ENCODE measurements at places on chromosomes 12 and 14.

GRCh38 chr14:24113379-24113800, 1.2 kb upstream of the DCAF11 start:
- DNase-seq = no peak

- DNase-seq = no peak
These were observed 137.2 kb upstream of the DHRS4 start for GRCh38 chr14:23816371-23816770.

DNA sequence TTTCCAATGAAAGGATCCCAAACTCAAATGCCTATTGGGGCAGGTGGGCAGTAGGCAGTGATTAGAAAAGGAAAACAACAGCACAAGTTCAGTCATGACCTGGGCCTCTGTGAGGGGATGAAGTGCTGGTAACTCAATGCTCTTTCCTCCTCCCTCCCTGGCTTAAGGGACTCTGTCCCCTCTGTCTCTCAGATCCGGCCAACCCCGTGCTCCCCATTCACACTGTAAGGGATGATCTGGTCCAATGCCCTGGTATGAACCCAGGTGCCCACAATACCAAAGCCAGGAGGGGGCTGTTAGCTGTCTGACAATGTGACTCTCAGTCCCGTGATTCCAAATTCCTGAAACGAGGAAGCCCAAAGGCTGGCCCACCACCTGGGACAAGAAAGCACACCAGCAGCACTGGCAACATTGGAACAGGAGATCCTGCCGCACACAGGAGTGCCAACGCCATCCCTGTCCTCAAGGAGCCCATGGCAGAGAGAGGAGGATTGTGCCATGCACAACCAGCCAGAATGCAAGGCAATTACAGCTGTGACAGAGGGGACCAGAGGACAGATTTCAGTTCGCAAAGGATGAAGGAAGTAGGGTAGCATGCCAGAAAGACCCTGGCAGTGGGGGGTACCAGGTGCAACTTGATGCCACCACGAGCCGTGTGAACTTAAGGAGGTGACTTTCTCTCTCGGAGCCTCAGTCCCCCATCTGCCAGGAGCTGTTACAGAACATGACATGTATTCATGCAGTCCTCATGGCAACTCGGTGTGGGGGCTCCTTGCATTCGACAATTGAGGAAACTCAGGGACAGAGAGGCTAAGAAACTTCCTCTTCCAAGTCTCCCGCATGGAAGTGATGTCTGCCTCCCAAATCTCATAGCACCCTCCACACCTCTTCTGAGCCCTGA, 37.6 kb downstream of the SERPINA3 start:
- DNase-seq = no peak

GRCh38 chr12:53825246-53826081, 73.7 kb upstream of the CISTR start:
- no peak for DNase-seq

DNA sequence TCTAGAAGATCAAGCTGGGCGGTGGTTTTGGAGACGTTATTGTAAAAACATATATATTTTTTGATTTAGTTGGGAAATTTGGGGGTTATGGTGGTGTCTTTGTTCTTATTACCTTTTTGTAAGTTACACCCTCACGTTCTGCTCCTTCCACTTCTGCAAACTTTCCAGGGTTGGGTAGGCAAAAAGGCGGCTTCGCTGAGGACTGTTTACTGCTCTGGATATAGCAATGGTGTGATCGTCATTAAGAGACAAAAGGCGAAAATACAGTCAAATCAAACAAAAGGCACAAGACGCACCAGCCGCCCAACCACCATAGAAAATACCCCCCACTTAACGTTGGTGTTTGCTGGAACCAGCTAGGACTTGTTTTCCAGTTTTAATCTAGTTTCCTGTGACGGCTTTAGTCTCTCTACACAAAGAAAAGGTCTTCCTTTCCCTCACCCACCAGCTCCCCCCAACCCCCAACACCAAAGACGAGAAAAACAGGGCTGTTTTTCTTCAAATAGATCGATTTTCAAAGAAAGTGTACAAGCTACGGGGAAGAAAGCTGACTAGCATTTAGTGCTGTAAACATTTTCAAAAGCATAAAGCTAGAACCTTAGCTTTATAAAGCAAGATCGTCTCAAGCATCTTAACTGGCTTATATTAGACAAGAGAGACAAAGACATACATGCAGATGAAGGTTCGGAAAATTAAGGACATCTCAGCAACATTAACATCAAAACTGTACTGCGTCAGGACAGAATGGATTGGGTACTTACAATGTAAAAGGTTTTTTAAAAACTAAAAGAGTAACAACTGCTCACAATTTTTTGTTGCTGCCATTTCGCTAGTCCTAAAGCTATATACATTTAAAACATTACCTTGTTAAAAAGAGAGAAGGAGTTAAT, 2.0 kb upstream of the SETD1B start:
- DNase-seq = peak; percentile 49

GRCh38 chr12:6767353-6768319, 1.5 kb downstream of the PTMS start:
- no peak for DNase-seq

DNA sequence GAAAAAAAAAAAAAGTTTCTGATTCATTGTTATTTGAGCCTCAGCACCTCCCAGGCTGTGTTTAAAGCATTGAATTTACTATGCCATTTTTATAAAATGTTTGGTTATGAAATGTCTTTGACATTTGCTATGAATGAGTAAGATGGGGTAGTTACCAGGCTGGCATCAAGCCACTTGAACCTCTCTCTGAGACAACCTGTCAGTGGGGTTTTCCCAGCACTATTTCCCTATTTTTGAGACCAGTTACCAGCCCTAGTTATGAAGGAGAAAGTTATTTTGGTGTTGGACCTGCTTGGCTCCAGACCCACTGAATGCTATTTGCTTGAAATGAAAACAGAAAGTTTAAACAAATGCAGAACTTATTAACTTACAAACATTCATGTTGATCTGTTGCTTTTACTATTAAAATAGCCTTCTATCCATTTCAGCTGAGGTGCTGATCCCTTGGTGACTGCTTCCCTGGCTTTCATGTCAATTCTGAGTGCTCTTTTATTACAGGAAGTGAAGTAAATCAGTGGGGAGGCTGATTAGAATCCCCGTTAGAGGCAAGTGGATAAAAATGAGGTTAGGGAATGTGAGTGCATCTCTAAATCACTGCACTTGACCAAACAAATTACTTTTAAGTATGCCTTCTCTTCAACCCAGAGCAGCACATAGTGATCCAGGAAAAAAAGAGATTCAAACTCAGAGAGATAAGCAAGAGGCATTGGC, 37.8 kb downstream of the LLPH start:
- no peak for DNase-seq

- DNase-seq = no peak
These were observed 207.3 kb upstream of the PRKD1 start for GRCh38 chr14:30134936-30135335.

DNA sequence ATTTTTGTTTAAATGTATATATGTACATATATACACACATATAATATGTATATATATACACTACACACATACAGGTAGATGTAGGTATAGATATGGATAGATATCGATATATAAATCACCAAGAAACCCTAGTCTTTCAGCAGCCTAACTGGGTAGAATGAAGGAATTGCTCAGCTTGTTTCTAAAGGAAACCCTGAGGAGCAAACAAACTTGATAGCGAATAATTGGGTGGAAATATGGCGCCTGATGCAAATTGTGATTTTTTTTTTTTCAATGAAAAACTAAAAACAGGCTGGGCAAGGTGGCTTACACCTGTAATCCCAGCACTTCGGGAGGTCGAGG, 254 bp upstream of the CCDC177 start:
- DNase-seq = no peak

- DNase-seq = peak; percentile 77
These were observed 109.1 kb downstream of the VCPKMT start for GRCh38 chr14:50007123-50007903.

DNA sequence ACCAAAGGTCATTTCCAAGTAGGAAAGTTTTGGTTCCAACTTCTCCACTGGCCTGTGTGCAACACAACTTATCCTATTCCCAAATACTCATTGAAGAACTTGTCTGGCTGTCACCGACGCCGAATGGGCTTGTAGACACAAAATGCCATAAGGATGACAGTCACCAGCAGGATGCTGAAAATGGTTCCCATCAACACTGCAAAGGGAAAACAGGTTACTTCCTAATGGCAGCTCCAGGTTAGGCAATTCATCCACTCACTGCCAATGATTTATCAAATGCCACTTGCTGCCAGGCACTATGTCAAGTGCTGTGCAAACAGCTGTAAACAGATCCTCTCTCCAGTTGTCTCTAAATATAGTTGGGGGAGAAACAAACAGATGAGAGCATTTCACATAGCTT, 6.1 kb downstream of the C12orf76 start:
- no peak for DNase-seq

DNA sequence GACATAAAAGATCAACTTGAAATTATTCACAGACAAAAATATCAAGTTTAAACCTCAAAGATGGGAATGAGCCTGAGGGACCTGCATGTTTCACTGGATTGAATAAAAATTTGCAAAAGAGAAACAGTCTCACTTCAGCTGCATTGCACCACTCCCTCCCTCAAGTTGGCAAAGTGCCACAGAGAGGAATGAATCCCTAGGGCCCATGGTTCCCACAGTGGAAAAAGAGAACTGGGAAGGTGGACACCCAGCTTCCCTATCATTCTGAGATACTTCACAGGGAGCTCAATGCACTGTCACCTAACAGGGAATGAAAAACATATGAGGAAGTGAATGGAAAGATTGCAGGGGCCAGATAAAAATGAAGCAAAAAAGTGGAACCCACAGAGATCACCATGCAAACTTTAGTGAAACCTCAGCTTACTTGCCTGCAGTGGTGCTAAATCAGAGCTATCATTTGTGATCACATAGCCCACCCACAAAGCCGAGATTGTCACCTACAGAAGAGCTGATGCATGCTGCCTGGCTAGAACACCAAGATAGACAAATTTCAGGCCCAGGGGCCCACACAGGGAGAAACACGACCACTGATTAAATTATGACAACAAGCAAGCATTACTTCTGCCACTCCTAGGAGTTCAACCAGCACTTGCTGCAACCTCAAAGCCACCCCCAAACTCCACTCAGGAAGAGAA, 911.3 kb downstream of the LRFN5 start:
- no peak for DNase-seq

DNA sequence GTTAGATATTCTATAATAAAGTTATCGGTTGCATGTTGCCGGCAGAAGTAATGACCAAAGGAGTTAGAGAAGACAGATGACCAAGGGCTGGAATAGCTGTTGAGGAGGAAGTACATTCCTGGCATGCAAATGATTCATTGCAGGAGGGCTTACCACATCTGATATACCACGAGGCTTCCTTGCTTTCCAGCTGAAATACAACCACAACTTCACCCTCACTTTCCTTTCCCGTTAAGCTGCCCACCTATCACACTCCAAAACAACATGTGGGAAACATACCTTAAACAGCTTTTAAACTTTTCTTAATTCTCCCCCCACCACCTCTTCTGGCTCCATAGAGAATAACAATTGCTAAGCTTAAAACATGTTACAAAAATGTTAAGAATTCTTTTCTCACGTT, 594.1 kb downstream of the NRXN3 start:
- DNase-seq = no peak

DNA sequence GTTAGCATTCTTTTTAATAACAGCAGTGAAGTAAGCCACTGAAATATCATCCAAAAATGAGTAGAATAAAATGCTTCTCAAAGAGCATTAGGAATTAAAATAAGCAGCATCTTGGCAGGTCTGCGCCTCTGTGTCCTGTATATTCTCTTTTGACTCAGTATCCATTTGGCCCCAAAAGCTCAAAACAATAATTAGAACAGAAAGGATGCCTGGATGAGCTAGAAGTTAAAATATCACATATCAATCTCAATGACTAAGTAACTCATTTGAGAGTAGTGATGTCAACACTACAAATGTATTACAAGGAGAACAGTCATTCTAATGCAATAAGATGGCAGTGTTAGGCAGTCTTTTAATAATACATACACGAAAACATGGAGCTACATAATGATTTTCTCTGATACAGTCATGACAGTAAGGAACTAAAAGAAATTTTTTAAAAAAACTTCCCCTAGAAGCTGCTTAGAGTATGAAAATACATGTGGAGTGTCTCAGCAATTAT, 160.9 kb upstream of the ABCD2 start:
- DNase-seq = no peak

DNA sequence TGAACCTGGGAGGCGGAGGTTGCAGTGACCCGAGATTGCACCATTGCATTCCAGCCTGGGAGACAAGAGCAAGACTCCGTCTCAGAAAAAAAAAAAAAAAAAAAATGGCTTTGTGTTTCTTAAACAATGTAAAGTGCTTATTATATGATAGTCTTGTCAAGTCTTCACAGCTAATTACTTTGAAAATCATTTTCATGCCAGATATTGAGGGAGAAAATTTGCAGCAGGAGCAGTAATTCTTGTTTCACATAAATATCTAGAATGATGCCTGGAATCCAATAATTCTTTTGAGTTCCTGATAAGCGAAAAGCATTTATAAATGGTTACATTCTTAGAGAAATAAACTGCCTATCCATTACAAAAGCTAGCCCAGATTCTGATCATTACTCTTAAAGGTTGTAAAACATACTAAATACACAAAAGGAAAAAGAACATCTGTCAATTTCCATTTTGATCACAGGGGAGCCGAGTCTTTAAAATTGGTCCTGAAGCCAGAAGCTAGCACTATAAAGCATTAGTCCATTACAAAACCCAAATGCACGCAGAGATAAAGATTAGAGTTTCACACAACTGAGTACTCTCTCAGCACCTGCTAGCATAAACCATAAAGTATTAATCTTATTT, 50.3 kb downstream of the IFT81 start:
- no peak for DNase-seq

- no peak for DNase-seq
These were observed 264.6 kb upstream of the TMTC1 start for GRCh38 chr12:30048371-30048770.

GRCh38 chr12:109734219-109735000, 20.8 kb downstream of the FAM222A start:
- DNase-seq = no peak

GRCh38 chr12:3152011-3152511, 74.9 kb downstream of the TSPAN9 start:
- DNase-seq = no peak

DNA sequence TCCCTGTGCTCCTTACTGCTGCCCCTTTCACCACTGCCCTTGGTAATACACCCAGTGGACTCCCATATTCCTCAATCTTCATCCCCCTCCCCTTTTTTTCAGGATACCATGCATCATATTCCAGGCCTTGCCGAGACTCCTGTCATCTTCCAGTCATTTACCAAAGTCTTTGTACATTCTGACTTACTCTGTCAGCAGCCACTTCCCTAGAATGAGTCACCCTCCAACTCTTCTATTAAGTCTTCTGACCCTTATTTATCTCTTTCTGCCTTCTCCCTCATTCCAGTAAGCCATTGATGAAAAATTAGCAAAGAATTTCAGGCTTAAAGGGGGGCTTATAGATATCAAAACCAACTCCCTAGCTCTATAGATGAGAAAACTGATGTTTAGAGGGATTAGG, 128.0 kb downstream of the STXBP6 start:
- DNase-seq = no peak

GRCh38 chr12:96098631-96099030, 63.2 kb upstream of the LTA4H start:
- DNase-seq = no peak

DNA sequence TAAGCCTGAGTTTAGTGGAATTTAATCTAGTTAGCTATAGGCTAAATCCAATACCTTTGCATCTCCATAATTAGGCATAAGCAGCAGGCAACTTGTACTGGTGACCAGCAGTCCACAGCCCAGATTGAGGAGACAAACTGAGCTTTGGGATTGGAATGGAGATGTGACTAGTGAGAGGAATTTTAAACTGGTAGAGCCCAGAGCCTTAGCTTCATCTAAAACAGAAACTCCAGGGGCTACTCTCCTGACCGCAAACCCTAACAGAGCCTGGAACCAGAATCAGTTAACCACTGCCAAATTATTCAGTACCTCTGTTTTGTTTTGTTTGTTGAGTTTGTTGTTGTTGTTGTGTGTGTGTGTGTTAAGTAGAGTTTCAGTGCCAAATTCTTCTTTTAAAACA, 53.2 kb downstream of the TSPAN19 start:
- DNase-seq = no peak
